ENCODE measurements at places on chromosomes 5 and 9.

DNA sequence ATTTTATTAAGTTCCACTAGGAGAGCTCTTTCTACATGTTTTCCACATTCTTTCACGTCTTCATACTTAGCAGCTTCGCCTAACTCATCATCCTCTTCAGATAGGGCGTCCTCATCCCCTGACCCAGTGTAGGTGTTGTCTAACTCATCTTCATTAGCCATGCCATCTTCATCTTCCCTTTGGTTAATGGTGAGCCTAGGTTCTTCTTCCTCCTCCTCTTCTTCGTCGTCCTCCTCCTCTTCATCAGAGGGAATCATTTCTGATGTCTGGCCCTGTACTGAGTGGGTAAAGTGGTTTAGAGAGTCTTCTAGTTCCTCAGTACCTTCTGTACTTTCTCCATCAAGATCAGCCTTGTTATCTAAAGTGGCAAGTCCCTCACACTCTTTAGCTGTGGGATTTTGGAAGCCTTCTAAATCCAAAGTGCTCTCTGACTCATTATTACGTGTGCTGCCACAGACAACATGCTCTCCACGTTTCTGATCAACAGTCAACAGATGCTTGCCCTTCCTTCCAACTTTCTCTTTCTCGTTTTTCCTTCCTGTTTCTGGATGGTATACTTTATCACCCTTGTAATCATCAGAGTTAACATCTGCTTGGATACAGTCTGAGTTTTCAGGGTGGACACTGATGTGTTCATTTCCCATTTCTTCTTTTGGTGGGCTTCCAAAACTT is 31.1 kb downstream of the TUT7 start:
- no peak for DNase-seq

DNA sequence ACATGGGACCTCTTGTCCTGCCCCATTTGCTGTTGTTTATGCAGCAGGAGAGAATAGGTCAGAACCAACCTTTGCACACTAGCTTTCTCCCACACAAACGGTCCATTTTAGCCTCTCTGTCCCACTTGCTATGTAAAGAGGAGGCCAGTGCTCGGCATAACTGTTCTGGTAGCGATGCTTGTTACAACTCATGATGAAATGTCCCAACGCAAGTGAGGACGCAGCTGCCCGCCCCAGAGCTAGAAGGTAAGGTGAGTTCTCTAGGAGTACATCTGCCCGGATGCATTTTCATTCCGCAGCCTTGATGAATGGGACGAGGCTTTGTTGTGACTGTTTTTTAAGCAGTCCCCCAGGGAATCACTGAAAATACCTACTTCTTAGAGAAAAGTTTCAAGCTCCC is 14.1 kb downstream of the S1PR3 start:
- no peak for DNase-seq

DNA sequence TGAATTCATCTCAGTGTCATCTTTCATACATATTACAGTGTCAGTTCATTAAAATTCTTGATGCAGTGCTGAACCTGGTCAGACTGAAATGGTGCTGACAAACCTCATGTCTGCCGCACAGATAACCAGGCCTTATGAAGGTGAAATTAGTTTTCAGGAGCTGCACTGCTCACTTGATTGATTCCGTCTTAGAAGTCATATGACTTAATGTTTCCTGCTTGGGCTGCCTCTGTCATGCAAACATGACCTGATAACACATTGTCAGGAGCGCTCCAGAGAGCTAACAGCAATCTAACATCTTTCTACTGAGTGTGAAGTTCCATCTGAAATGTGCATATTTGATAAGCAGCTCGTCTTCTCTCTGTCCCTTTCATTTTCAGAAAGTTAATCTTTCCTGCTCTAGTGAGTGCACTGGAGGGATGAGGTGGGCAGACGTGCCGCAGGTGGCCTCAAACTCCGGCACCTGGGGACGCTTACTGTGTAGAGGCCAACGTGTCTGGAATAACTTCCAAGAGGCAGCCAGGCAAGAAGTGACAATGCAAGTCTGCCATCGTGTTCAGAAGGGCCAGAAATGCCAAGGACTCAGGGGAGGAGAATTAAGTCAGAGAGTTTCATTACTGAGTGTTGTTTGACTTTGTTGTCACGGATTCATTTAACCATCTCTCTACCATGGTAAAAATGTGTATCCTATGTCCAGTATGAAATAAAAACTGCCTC is 592.1 kb downstream of the TLE1 start:
- DNase-seq = no peak

GRCh38 chr5:78961743-78962142 is 23.4 kb downstream of the ARSB start:
- no peak for DNase-seq

DNA sequence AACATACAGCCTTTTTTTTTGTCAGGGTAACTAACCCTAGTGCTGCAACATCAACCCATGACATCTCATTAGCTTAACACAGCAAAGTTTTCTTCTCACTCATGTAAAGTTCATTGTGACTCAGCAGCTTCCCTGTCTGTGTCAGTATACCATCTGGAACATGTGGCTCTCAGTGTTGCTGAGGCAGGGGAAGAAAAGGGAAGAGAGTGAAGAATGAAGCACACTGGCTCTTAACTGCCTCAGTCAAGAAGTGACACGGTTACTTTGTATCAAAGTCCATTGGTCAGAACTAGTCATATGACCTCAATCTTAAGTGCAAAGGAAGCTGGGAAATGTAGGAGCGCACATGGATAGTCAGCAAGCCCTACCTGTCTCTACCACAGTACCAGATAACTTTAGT is 185.0 kb upstream of the ELL2 start:
- DNase-seq = no peak

- DNase-seq = no peak
Measured at GRCh38 chr5:169424670-169425378, 123.9 kb upstream of the SLIT3 start.

GRCh38 chr9:88005240-88005639 is 30.9 kb upstream of the CDK20 start:
- no peak for DNase-seq

DNA sequence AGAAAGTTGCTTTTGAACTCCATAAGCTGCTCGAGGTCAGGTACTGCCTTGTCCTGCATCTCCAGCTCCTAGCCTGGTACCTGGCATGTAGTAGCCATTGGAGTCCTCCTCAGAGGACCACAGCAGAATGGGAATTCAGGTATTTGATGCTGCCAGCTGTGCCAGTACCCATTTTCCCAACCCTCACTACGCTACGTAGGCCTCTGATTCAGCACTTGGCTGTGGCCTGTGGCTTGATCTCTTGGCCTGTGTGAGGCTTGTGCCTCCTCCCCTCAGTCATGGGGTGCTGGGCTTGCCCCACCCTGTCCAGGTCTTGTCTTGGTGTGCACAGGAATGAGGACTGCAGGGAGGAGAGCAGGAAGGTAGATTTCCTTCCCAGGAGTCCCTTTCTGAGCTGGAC is 11.8 kb downstream of the OTULIN start:
- no peak for DNase-seq

- DNase-seq = no peak
Measured at GRCh38 chr5:150142959-150143349, 12.7 kb downstream of the PDGFRB start.
